ENCODE measurements at places on chromosomes 1 and 21. TPM values are rescaled to one million over a fixed set of nuclear protein-coding genes. Genes with fewer than 3 reads are reported as not detected.

The CD1D gene
- total RNA-seq, result 2.1 TPM

The ARPC5 gene
- 90.8 TPM for total RNA-seq

The KIF21B gene
- 0.71 TPM for total RNA-seq

The CD84 gene
- total RNA-seq, result 2.6 TPM

The MED8 gene
- total RNA-seq, result 33.4 TPM

The SPRR4 gene
- total RNA-seq, result not detected

Data from sigmoid colon (tissue), 7 donors.